ENCODE measurements at places on chromosomes 4 and X.

DNA sequence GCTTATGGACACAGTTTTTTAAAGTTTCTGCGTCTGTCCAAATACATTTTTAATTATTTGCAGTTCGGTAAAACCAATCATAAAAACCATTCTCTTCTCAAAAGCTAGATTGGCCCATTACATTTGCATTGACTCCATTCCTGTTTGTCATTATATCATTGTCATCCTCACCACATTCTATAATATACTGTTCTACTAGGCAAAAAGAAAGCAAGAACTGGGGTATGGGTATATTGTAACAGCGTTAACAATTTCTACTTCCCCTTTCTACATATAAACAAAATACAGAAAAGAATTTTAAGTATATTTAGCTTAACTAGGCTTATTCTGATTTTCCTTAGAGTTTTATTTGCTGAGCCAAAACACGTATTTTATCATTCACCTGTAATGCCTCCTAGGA lies 91.8 kb downstream of the RAP1GDS1 start:
- DNase-seq = no peak

DNA sequence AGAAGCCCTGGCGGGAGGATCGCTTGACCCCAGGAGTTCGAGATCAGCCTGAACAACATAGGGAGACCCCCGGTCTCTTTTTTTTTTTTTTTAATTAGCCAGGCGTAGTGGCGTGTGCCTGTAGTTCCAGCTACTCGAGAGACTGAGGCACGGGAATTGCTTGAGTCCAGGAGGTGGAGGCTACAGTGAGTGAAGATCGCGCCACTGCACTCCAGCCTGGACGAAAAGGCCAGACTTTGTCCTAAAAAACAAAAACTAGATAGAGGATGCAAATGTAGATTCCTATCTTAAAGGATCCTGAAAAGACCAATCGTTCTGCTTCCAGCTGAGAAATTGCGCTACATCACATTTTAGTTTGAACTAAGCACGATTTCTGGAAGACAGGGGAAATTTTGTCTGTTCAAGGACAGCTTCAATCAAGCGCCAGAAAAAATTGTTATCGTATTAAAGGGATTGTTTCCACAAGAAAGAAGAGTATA lies 627 bp upstream of the HSD17B11 start:
- no peak for DNase-seq

- DNase-seq = no peak
Observed at GRCh38 chr4:27836523-27836922, 975.9 kb downstream of the STIM2 start.

DNA sequence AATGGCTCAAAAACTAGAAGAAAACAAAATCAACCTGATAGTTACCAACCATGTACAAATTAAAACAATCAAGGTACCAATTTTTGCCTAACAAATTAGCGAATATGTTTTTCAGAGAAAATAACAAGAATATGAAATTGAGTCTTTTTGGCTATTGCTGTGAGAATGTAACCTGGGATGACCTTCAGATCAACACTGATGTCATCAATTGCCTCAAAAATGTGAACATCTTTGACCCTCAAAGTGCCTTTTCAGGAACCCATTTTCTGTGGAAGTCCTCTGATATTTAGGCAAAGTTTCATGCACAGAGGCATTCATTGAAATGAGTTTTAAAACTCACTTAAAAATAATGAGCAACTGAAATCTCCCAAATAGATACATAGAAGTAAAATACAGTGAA lies 6.1 kb downstream of the RELL1 start:
- DNase-seq = no peak

DNA sequence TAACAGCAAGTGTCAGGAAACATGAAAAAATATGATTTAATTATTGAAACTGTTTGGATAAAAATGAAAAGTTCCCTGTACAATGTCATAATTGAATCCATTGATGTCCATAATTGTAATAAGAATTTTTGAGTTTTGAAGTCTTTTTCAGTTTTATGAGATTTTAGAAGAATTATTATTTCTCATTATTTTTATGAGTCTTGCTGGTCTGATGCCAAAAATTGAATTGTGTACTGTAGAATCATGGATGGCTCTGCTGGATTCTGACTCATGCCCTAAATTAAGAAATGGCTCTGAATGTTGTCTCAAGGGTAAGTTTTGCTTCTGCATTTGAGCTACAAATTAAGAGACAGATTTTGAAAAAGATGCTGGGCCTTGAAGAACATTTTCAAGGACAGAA lies 132.8 kb upstream of the MAP9 start:
- no peak for DNase-seq

DNA sequence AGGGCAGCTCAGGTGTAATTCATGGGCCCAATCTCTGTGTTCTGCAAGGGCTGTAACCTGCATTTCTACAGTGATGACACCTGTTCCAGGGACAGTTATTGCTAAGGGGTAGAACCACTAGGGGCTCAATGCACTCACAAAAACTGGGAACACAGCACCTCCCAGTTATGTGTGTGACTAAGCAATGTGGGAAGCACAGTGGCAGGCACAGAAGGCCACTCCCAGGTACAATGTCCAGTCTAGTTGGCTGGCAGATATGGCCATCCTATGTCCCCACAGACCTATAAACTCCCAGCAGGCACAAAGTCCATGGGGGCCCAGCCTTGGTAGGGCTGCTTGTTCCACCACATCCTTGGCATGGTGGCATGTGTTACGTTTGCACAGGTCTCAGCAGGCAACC lies 25.7 kb downstream of the CXCL13 start:
- DNase-seq = no peak

DNA sequence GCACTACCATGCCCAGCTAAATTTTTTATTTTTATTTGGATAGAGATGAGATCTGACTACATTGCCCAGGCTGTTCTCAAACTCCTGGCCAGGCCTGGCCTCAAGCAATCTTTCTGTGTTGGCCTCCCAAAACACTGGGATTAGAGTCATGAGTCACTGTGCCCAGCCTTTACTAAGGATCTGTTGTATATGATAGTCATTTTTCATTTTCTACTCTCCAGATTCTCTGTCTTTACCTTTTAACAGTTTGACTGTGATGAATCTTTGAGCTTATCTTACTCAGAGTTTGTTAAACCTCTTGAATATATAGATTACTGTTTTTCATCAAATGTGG lies 161.8 kb downstream of the FNIP2 start:
- DNase-seq = no peak

DNA sequence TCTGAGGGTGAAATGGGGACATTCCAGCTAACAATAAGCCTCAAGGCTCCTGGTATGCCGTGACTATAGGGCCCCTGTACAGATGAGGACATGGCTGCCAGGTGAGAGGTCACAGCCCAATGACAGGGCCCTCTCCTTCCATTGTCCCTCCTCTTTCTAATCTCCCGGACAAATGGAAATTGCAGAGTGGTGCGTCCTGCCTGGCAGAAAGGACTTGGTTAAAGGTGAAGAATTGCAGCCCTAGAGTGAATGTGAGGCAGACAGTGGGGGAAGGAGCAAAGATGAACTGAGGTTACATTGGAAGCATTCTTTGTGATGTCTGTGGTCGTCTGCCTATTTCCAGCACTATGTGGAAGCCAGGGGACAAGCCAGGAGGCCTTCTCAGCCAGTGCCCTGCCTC lies 6.7 kb upstream of the UCP1 start:
- no peak for DNase-seq

All from KBM-7 (cell line).